ENCODE measurements at places on chromosomes 6 and 20. TPM values are rescaled to one million over a fixed set of nuclear protein-coding genes. Genes with fewer than 3 reads are reported as not detected.

The EYS gene
- total RNA-seq, result not detected

The B3GALT4 gene
- 3.6 TPM for total RNA-seq

The CCR6 gene
- not detected for total RNA-seq

The ARMH2 gene
- not detected for total RNA-seq

The PREP gene
- total RNA-seq, result 46.9 TPM

The PTCRA gene
- not detected for total RNA-seq

The FRK gene
- 0.07 TPM for total RNA-seq

The EDN3 gene
- total RNA-seq, result 0.09 TPM

The VSX1 gene
- not detected for total RNA-seq

DNA sequence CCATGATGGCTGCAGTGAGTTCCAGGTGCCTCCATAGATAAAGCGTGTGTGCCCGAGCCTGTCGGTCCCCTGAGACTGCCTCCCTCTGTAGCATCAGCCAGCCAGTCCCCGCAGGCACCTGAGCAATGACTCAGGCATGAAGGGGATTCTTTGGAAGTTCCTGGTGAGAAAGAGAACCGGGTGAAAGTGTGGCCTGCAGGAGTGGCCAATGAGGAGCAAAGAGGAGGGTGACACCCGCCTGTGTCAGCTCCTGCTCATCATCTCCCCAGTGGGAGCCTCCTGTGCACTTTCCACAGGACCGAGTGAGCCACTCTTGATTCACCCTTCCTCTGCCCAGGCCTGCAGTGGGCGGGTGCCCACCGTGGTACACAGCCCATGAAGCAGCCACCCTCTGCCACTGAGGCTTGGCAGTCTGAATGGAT, 71.2 kb upstream of the PTPN1 start:
- DNase-seq, result no peak
- no peak overlapping the region for H3K27ac ChIP-seq

GRCh38 chr20:54029176-54029575, 41.2 kb downstream of the BCAS1 start:
- H3K4me1 ChIP-seq, result no peaks in the 10 kb centered on the region
- no peak for DNase-seq
- H3K36me3 ChIP-seq, result no peaks in the 10 kb centered on the region
- peaks cover 3% of the 10 kb centered on the region for H3K27me3 ChIP-seq

DNA sequence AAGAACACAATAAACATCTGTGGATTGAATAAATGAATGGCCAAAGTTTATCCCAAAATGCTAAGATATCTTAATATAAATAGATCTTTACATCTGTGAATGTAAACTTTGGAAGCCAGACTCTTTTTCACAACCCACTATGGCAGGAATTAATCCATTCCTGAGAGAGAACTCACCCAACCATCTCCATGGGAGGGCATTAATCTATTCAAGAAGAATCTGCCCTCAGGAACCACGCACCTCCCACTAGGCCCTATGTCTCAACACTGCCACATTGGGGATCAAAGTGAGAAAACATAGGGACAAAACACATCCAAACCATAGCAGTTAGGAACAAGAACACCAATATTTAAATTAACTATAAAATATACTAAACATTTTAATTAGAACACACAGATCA, 3.4 kb downstream of the UBE3D start:
- no peaks in the 10 kb centered on the region for H3K27me3 ChIP-seq
- no peak overlapping the region for H3K27ac ChIP-seq
- no peak overlapping the region for H3K4me3 ChIP-seq
- H3K36me3 ChIP-seq, result peaks cover 18% of the 10 kb centered on the region
- DNase-seq, result no peak

- peaks cover 40% of the 10 kb centered on the region for H3K27me3 ChIP-seq
- DNase-seq, result no peak
- H3K4me1 ChIP-seq, result peaks cover 15% of the 10 kb centered on the region
- no peak overlapping the region for H3K4me3 ChIP-seq
- no peak overlapping the region for H3K27ac ChIP-seq
- H3K36me3 ChIP-seq, result no peaks in the 10 kb centered on the region
Observed at GRCh38 chr6:150152891-150153876, 10.3 kb downstream of the PPP1R14C start.

DNA sequence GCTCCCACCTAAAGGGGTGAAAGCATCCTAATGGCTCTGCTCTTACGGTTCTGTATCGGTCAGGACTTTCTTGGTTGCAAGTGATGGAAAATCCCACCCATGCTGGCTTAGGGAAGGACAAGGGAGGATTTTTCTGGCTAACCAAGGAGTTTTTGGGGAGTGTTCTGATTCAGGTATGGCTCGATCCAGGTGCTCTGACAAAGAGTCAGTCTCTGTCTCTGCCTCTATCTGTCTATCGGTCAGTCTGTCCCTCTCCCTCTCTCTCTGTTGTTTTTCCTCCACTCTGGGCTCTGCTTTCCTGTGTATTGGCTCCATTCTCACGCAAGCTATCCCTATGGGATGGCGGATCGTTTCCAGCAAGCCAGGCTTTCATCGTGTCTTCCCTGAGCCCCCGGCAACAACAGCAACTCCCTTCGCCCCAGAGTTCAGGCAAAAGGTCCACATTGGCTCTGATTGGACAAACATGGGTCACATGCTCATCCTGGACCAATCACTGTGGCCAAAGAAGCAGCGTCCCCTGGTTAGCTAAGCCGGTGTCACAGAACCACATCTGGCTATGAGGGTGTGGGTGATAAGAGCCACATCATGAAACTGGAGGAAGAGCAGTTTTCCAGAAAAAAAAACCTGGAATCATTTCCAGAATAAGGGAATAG, 160.3 kb downstream of the BMP7 start:
- no peaks in the 10 kb centered on the region for H3K4me1 ChIP-seq
- no peak for DNase-seq
- H3K27ac ChIP-seq, result no peak overlapping the region

GRCh38 chr6:113338644-113339043, 518.5 kb upstream of the MARCKS start:
- H3K4me1 ChIP-seq, result no peaks in the 10 kb centered on the region
- no peak overlapping the region for H3K4me3 ChIP-seq
- no peaks in the 10 kb centered on the region for H3K36me3 ChIP-seq
- no peak overlapping the region for H3K27ac ChIP-seq
- no peak for DNase-seq

- peaks cover 81% of the 10 kb centered on the region for H3K4me1 ChIP-seq
- peak overlapping the region; percentile 48 for H3K27ac ChIP-seq
- no peak for DNase-seq
Observed at GRCh38 chr6:142827991-142828390, 117.0 kb downstream of the HIVEP2 start.

DNA sequence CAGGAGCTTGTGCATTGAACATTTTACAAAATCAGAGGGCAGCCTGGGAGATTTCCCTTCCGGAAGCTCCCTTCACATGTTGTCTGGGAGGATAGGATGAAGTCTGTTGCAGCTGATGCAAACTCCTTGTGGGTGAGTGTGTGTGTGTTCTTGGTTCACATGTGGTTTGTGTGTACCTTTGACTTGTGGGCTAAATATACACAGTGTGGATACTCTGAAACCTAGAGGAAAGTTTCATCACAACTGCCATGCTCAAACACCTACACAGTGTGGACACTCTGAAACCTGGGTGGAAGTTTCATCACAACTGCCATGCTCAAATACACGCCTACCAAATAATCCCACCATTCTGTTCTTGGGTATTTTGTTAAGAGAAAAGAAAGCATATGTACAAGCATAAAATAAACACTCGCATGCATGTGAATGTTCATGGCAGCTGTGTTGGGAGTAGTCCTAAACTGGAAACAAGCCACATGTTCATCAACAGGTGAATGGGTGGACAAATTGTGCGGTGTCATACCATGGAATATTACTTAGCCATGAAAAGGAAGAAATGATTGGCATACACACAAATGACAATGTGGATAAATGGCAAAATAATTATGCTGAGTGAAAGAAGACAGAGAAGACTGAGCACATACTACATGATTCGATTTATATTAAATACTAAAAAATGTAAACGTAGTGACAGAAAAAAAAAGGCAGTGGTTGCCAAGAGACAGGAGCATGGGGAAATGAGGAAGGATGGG, 1.8 kb downstream of the SCP2D1 start:
- peaks cover 2% of the 10 kb centered on the region for H3K27me3 ChIP-seq
- DNase-seq, result no peak
- H3K4me1 ChIP-seq, result no peaks in the 10 kb centered on the region
- no peak overlapping the region for H3K27ac ChIP-seq
- H3K4me3 ChIP-seq, result no peak overlapping the region

- no peak for DNase-seq
- no peaks in the 10 kb centered on the region for H3K36me3 ChIP-seq
- H3K4me1 ChIP-seq, result no peaks in the 10 kb centered on the region
- no peak overlapping the region for H3K4me3 ChIP-seq
- H3K27ac ChIP-seq, result no peak overlapping the region
Observed at GRCh38 chr6:155779456-155779855, 323.8 kb upstream of the NOX3 start.

DNA sequence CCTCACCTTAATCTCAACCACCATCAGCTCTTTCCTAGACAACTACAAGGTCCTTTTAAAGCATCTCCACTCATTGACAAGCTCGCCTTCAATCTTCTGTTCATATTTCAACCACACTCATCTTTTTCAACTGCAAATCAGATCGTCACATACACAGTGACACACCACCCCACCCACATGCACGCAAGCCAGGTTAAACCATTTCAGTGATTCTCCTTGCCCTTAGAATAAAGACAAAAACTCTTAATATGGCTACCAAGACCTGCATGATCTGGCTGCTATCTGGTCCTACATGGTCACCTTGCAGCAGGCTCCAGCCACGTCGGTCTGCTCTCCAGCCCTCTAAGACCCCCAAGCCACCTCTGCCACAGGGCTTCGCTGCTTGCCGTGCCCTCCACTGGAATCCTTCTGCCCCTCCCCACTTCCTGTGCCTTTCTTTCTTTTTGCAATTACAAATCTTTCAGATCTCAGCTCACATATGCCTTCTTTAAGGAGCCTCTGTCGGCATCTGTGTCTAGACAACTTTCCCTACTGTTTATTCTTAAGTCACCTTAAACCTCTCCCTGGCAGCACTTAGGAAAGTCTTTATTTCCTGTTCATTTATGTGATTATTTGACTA, 507.3 kb upstream of the ARID1B start:
- peak overlapping the region; percentile 56 for H3K27ac ChIP-seq
- peak; percentile 69 for DNase-seq
- peaks cover 16% of the 10 kb centered on the region for H3K4me1 ChIP-seq

DNA sequence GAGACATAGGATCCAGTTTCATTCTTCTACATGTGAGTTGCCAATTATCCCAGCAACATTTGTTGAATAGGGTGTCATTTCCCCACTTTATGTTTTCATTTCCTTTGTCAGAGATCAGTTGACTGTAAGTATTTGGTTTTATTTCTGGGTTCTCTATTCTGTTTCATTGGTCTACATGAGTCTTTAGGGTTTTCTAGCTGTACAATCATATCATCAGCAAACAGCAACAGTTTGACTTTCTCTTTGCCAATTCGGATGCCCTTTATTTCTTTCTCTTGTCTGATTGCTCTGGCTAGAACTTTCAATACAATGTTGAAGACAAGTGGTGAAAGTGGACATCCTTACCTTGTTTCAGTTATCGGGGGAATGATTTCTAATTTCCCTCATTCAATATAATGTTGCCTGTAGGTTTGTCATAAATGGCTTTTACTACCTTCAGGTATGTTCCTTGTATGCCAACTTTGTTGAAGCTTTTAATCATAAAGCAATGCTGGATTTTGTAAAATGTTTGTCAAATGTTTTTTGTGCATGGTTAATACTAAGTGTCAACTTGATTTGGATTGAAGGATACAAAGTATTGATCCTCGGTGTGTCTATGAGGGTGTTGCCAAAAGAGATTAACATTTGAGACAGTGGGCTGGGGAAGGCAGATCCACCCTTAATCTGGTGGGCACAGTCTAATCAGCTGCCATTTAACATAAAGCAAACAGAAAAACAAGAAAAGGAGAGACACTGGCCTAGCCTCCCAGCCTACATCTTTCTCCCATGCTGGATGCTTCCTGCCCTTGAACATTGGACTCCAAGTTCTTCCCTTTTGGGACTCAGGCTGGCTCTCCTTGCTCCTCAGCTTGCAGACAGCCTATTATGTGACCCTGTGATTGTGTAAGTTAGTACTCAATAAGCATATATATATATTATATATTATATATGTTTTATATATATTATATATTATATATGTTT, 23.3 kb downstream of the MICA start:
- no peak overlapping the region for H3K27ac ChIP-seq
- no peak for DNase-seq
- H3K27me3 ChIP-seq, result no peaks in the 10 kb centered on the region
- H3K4me1 ChIP-seq, result no peaks in the 10 kb centered on the region

- peak overlapping the region; percentile 67 for H3K27ac ChIP-seq
- no peaks in the 10 kb centered on the region for H3K36me3 ChIP-seq
- H3K4me1 ChIP-seq, result peaks cover 28% of the 10 kb centered on the region
- peaks cover 2% of the 10 kb centered on the region for H3K27me3 ChIP-seq
Observed at GRCh38 chr20:13009682-13010406, 1.1 kb downstream of the SPTLC3 start.

- H3K27me3 ChIP-seq, result peaks cover 4% of the 10 kb centered on the region
- H3K36me3 ChIP-seq, result no peaks in the 10 kb centered on the region
- H3K4me3 ChIP-seq, result no peak overlapping the region
- no peak overlapping the region for H3K27ac ChIP-seq
- no peak for DNase-seq
- H3K4me1 ChIP-seq, result no peaks in the 10 kb centered on the region
Observed at GRCh38 chr20:6101346-6101745, 21.5 kb downstream of the FERMT1 start.

GRCh38 chr6:3745566-3746118, 5.9 kb downstream of the PXDC1 start:
- peaks cover 21% of the 10 kb centered on the region for H3K27me3 ChIP-seq
- H3K4me1 ChIP-seq, result peaks cover 7% of the 10 kb centered on the region
- no peak overlapping the region for H3K27ac ChIP-seq
- H3K4me3 ChIP-seq, result no peak overlapping the region
- no peak for DNase-seq

DNA sequence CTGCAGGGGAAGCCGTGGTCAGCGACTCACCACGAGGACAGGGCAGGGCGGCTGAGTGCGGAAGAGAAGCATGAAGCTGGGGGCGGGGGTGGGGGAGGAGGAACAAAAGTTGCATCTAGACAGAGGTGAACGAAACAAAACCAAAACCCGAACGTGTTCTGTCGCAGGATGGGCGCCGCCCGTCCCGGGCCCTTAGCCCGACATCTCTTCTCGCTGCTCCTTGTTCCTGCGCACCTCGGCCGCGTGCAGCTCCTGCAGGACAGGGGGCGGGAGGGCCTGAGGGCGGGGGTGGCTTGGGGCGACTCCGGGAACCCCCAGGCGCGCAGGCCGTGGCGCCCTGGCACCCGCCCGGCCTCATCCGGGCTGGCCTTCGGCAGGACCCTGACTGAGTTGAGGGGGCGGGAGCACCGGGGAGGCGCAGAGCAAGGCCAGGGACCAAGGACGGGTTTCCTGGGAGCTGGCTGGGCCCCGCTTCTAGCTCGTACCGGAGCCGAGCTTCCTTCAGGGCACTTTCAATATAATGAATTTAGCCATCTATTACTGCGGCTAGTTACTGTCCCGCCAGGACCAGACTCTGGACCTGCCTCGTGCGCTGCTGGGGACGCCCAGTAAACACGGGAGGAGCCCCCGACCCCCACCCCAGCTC, 12.0 kb downstream of the STMN3 start:
- peaks cover 24% of the 10 kb centered on the region for H3K4me1 ChIP-seq
- H3K27ac ChIP-seq, result peak overlapping the region; percentile 73
- DNase-seq, result peak; percentile 70

GRCh38 chr6:137819740-137820139, 47.3 kb upstream of the TNFAIP3 start:
- peak overlapping the region; percentile 39 for H3K4me3 ChIP-seq
- DNase-seq, result peak; percentile 62
- no peaks in the 10 kb centered on the region for H3K27me3 ChIP-seq
- peaks cover 9% of the 10 kb centered on the region for H3K36me3 ChIP-seq

- no peak overlapping the region for H3K4me3 ChIP-seq
- H3K27me3 ChIP-seq, result no peaks in the 10 kb centered on the region
- no peak for DNase-seq
- H3K36me3 ChIP-seq, result no peaks in the 10 kb centered on the region
- no peaks in the 10 kb centered on the region for H3K4me1 ChIP-seq
- H3K27ac ChIP-seq, result no peak overlapping the region
Observed at GRCh38 chr20:56610098-56610497, 19.0 kb upstream of the TFAP2C start.

Data from activated CD8-positive, alpha-beta T cell treated with anti-CD3 and anti-CD28 coated beads for 36 hours (primary cell).